Amygdala (tissue), 56 donors: ENCODE measurements at places on chromosomes 4 and X.

DNA sequence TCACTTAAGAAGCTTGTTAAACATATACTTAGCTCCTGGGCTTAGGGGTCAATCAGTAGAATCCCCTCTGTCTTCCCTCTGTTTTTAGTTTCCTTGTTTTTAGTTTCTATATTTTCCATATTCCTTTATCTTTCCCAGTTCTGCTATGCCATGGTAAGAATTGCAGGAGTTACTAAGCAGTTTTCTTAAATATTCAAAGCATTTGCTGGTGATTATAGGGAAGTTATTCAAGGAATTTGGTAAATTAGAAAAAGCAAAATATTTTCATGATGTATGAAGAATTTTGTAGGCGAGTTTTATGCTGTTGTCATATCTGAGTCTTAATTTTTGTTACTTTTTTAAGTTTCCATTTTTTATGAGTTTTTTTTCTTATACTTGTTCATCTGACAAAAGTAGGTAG is 91.6 kb upstream of the NUDT6 start:
- DNase-seq: no peak

GRCh38 chr4:88960576-88960975 is 96.4 kb downstream of the FAM13A start:
- DNase-seq: no peak

- DNase-seq: no peak
Observed at GRCh38 chr4:23900636-23901035, 10.8 kb upstream of the PPARGC1A start.

DNA sequence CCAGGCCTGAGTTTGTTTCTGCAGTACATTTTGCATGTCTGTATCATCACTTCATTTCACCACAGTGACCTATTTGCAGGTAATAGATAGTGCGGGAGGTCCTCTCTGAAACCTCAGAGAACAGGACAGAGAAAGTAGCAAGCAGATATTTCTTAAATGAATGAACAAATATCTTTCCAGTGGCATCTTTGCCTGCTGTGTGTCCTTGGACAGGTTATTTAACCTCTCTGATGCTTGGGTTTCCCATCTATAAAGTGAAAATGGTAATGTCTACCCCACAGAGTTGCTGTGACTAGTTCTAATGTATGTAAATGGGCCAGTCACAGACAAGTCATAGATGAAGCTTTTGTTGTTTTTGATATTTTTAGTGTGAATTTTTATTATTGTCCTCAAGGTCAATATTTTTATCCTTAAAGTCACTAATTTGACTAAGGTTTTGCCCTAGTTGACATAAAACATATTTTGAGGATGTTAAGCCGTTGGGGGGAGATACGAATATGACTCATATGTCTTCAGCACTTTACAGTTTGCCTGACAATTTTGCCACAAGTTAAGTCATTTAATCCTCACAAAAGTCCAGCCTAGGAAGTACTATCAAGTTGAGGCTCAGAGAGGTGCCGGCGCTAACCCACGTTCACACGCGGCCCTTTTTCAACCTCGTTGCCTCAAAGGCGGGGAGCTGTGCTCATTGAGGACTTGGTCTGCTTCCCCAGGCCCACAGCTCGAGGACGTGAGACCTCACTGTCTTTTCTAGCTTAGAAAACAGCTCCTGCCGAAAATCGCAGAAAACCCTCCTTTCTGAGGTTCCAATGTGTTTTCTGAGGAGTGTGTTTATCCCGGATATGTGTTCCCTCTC is 126.7 kb upstream of the STX18 start:
- no peak for DNase-seq

DNA sequence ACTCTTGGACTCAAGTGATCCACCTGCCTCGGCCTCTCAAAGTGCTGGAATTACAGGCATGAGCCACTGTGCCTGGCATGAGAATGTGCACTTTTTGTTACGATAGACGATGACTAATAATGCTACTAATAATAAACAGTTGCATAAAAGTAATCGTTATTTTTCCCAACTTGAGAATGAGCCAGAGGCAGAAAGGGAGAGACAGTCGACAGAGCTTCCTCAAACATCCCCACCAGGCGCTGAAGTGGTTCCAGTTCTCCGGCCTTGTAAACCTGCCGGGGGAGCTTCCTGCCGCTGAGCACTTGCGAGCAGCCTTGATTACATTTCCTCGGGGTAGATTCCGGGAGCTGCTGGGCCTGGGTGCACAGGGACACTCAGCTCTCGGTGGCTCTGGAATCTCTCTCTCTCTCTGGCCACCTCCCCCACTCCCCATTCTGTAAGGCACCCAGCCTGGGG is 8.9 kb upstream of the HTRA3 start:
- no peak for DNase-seq

GRCh38 chr4:96317891-96318290 is 478.0 kb downstream of the PDHA2 start:
- no peak for DNase-seq

- DNase-seq: no peak
Observed at GRCh38 chr4:69196209-69196965, 18.2 kb downstream of the UGT2B11 start.

DNA sequence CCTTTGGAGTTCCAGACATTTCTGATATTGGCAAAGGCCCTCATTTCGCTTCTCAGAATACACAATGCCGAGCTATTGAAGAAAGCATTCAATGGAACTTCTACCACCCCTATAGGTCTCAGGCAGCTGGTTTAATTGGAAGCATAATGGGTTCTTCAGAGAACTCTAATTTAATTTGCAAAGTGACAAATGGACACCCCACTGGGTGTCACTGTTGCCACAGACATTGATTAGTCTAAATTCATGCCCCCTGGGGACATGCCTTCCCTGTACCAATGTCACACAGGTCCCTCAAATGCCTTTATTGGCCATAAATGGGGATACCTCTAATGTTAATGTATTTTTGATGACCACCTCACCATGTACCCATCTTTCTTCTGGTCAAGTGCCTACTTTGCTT is 22.9 kb upstream of the TMEM255A start:
- DNase-seq: no peak

- DNase-seq: no peak
Observed at GRCh38 chrX:106894978-106895452, 8.1 kb downstream of the RIPPLY1 start.

DNA sequence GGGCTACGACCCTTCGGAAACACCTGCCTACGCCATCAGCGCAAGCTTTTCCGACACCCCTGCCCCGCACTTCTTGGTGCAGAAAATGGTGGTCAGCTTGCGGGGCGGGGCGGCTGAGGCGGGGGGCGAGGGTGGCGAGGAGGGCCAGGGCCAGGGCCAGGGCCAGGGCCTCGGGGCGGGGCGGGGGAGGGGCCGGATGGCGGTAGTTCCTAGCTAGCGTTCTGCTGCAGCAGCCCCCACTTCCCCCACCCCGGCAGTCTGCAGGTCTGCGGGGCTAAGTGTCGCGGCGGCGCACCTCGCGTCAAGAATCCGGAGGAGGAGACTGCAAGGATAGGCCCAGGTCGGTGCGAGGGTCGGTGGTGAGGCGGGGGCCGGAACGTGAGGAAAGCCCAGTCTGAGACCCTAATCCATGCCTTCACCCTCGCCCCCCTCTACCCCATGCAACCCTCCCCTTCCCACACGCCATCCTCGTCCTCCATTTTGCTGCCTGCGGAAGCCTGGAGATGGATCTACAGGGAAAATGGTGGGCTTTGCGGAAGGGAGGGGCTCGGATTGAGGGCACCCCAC is 600 bp downstream of the BEX4 start:
- peak; percentile 22 for DNase-seq
